LHCN-M2 (cell line): ENCODE measurements at places on chromosomes 3 and 15. TPM values are rescaled to one million over a fixed set of nuclear protein-coding genes. Genes with fewer than 3 reads are reported as not detected.

- DNase-seq = peak; percentile 88
Measured at GRCh38 chr3:152331018-152331541, 62.4 kb downstream of the MBNL1 start.

GRCh38 chr3:8336456-8336855 is 165.2 kb upstream of the LMCD1 start:
- no peak for DNase-seq

TRAT1 gene
- not detected in 2 replicates for total RNA-seq

- no peak for DNase-seq
Measured at GRCh38 chr3:39327746-39328349, 1.7 kb upstream of the CCR8 start.

DNA sequence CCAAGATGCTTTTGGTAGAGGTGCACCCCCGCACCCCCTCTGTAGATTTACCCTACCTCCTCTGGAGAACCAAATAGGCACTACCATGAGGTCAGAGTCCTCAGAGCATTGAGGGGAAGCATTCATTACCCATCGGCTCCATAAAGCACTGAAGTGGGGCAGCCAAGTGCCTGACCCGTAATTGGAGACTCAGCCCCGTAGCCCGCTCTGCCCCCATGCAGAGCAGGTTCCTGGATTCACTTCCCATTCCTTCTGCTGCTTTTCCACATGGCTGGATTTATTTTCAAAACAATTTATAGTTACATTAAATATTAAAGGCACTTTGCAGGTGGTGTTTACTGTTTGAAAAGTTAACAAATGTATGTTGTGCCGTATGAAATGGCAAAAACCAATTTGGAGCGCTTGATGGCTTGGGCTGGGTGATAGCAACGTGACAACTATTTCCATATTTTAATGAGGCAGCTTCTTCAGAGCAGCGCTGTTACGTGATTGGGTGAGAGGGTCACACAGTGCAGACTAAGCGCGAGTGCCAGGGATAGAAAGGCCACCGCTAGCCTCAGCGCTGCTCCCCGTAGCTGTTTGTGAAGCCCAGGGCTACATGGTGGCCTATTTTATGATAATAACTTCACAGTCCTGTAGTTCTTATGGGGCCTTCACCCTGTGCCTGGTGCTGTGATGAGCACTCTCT is 373.8 kb upstream of the PROK2 start:
- no peak for DNase-seq

GRCh38 chr3:197300361-197300760 is 1.9 kb upstream of the DLG1 start:
- DNase-seq = no peak

- no peak for DNase-seq
Measured at GRCh38 chr3:126040386-126040785, 43.5 kb downstream of the SLC41A3 start.

SEMA3B gene
- total RNA-seq = 2.1 and 4.1 TPM in 2 replicates

- DNase-seq = no peak
Measured at GRCh38 chr3:74636981-74637380, 22.5 kb upstream of the CNTN3 start.

P2RY14 gene
- 0.19 TPM in 1 of 2 replicates, not detected in the other for total RNA-seq

LEKR1 gene
- 0.34 and 1.5 TPM in 2 replicates for total RNA-seq

DNA sequence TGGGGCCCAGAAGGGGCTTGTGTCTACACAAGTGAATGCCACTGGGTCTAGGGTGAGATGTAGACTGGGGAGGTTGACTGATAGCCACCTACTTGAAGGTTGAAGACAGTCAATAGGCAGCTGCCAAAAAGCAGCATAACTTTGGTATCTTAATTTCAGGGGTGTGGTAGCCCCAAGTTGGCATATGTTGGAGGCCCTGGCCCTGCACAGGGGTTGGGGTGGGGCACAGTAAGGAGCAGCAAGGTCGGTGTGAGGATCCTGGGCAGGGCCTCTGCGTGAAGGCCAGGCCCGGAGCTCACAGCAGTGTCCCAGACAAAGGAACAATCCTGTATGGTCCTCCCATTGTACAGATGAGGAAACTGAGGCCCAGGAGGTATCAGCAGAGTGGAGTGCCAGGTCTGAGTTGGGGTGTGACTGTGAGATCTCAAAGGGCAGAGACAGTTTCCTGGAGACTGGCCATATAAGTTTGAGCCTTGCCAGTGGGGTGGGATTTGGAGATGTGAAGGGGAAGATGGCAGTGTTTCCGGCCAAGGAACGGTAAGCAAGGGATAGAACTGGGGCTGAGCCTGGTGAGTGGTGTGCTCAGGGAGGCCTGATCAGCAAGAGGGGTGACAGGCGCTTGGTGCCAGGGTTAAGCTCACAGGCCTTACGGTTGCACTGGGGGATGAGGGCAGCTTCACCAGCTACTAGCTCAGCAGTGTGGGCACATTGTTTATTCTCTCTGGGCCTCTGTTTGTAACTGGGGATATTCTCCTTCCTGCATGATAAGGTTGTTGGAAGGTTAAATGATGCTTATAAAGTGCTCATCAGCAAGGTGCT is 1.7 kb downstream of the KLHL40 start:
- DNase-seq = no peak

- DNase-seq = no peak
Measured at GRCh38 chr3:112611752-112612515, 29.0 kb downstream of the CCDC80 start.
